Trophoblast cell (in vitro differentiated cells and primary cell): ENCODE measurements at places on chromosomes 13 and 19.

GRCh38 chr13:69935043-69935442 is 172.6 kb upstream of the ATXN8OS start:
- peak; percentile 11 for DNase-seq

DNA sequence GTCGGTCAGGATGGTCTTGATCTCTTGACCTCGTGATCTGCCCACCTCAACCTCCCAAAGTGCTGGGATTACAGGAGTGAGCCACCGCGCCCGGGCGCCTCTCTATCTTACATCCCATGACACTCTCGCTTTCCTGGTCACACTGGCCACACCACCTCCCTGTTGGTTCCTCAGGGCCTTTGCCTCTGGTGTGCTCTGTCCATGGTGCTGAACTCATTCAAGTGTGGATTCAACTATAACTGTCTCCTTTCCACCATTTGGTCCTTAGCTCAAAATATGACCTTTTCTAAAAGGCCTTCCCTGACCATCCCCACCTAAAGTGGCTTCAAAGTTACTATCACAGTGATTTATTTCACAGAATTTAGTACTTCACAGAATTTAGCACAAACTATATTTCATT is 3.7 kb upstream of the SMIM17 start:
- peak; percentile 74 for DNase-seq

DNA sequence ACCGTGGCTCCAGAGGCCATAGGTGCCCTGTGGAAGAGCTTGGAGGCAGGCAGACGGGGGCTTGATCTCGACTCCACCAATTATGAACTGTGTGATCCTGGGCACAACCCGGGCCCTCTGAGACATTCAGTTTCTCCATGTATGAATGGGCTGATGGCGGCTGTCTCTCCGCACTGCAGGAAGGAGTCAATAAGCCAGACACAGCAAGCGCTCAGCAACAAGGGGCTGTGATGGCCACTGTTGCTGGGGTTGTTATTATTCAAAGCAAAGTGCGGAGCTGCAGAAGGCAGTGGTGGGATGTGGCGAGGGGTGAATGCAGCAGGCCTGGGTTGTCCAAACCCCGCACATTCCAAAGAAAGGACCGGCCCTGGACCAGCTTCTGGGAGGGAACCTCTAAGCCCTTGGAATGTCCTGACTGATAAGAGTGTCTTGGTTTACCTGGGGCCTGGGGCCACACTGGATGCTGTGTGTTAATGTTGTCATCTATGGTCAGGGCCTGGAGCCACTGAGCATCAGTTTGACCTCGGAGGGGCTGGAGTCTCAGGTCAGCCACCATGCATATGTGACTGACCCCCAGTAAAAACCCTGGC is 8.3 kb downstream of the TMEM143 start:
- DNase-seq: no peak

GRCh38 chr19:54515156-54515555 is 12.5 kb downstream of the LAIR2 start:
- peak; percentile 99 for DNase-seq
